ENCODE measurements at places on chromosomes 6 and 20. TPM values are rescaled to one million over a fixed set of nuclear protein-coding genes. Genes with fewer than 3 reads are reported as not detected.

DNA sequence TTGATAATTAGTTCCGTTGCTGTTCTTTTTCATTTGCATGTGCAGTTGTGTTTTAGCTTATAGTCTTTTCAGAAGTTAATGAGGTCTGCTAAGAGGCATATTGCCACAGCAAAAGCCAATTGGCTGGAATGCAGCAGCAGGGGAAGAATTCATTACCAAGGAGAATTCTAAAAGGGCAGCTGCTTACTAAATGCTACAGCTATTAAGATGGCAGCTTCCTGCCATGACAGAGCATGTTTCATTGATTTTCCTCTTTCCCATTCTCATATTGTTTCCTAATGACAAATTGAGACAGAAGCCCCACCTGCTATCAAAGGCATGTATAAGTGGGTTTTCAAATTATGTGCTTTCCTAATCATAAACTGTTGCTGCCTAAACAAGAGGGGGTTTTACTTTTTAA lies 66.6 kb downstream of the CLVS2 start:
- no peak for DNase-seq

DNA sequence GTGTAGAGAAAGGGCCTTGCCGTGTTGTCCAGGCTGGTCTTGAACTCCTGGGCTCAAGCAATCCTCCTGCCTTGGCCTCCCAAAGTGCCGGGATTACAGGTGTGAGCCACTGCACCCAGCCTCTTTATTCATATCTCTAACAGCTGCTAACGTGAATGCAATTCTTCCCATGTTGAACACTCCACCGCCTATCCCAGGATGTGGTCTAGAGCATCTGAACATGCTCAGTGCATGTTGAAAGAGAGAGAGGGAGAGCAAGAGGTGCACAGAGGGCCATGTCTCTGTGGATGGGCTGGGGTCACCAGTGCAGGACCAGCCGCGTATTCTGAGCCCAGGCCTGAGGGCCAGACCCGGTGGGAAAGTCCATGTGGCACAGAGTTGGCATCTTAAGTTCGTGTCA lies 12.8 kb downstream of the TUBB2A start:
- DNase-seq = no peak

DNA sequence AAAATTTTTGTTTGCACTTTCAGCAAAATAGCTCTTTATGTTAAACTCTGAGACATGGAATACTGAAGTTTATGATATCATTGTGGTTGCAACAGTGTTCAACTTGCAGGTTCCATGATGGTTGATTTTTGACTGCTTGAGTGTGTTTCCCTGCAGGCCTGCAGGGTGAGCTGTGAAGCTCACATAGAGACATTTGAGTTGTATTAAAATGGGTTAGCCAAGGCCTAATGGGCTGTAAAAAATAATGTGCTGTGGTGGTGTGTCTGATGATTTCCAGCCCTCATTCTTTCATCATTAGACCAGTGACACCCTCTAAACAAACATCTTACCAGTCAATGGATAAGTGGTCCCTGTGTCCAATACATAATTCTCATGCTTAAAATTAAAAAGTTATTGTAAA lies 321.4 kb downstream of the FARS2 start:
- DNase-seq = no peak

- no peak for DNase-seq
Measured at GRCh38 chr6:13985663-13986325, 61.0 kb downstream of the RNF182 start.

DNA sequence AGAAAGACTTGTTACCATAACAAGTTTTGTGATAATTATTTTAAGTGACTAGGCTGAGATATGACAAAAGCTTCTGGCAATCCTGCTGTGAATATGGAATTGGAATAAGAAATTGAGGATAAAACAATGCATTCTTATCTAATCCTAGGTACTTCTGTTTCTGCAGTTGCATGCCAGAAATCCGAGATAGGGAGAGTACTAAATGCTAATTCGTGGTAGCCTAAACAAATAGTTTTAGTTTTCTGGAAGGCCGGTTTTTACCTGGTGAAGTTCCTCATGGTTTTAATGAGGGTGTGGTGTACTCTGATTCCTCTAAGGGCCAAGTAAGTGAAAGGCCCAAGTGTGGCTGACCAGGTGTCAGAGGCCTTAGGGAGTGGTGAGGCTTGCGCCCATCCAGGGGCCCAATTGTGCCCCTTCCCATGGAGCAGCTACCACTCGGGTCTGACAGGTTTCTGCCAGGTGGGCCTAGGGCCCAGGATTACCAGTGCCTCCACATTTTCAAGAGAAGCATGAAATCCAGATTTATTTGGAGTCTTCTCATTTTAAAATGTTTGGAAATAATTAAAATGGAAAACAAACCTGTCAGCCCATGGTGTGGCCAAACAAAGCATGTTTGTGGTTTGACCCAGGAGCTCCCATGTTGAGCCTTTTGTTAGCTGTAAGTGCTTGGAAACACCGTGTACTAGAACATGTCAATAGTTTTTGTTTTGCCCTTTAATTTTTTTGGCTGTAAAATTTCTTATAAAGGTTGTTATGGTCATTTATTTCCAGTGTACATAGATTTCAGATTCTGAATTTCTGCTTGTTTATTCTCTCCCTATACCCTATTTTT lies 6.6 kb downstream of the PLCB4 start:
- DNase-seq = no peak

DNA sequence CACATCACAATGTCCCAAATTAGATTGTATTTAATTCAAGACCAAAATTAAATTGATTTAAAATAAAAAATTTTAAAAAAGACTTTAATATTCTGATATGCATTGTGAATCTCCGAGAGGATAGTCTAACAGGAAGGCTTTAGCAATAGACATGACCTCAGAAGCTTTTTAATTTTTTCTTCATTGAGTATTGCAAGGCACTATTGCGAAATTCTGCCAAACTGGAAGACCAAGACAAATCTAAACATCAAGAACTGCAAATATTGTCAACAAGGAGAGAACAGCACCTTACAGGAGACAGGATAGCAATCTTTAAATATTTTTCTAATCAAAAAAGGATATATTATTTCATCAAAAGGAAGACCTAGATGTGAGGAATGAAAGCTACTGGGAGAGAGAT lies 56.9 kb downstream of the BMP5 start:
- DNase-seq = no peak

Gene GCLC
- total RNA-seq = 27.8 TPM

Gene TPBG
- total RNA-seq = 20.4 TPM

Data from cerebellum (tissue), 4 donors.